ENCODE measurements at places on chromosomes 2 and 18.

- no peak for DNase-seq
Measured at GRCh38 chr2:217489145-217489960, 513.4 kb downstream of the TNS1 start.

DNA sequence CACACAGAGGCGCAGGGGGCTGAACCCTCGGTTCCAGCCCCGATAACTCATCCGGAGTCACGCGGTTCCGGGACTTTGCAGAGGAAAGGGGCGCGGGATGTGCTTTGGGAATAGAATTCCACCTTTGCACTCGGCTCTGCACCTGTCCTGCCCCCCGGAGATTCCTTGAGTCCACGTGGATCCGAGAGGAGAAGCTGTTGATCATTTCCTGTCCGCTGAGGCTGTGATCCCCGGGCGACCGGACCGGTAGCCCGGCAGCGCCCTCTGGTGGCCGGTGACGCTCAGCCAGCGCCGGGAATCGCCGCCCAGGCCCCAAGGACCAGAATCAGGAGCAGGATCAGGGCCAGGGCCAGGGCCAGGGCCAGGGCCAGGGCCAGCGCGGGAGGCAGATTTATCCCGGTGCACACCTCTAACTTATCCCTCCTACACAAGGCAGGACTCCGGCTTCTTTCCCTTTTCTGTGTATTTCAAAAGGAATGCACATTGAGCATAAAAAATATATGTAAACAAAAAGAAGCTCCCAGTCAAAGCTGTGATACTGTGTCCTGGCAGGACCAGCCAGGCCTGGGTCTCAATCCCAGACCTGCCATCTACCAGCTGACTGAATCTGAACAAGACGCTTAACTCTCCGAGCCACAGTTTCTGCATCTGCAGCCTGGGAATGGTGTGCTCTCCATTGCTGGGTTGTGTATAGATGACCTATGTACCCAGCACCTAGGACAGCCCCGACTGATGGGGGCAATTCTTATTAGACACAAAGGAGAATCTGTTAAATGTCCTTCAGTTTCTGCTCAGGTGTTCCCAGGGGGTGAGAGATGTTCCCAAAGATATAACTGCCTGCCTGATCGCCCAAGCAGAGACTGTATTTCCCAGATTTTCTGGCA is 8.5 kb upstream of the SPATA3 start:
- DNase-seq = peak; percentile 7

GRCh38 chr2:234842753-234843152 is 109.1 kb upstream of the SH3BP4 start:
- no peak for DNase-seq

GRCh38 chr2:113838277-113838676 is 51.6 kb upstream of the ACTR3 start:
- no peak for DNase-seq

DNA sequence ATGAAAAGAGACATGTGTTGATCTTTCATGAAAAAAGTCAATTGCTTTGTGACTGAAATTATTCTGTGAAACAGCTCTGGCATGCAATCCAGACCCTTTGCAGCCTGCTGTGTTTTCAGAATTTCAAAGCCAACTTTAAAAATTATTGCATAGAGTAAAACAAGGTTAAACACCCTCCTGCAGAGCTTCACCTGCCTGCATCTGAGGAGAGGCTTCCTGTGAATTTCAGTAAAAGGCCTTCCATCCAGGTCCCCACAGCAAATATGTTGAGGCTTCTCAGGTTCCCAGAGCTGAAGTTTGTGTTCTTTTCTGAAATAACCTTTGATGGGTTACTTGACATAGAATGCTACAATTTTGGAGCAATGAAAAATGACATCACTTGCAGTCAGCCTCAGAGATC is 4.1 kb downstream of the XIRP2 start:
- no peak for DNase-seq

DNA sequence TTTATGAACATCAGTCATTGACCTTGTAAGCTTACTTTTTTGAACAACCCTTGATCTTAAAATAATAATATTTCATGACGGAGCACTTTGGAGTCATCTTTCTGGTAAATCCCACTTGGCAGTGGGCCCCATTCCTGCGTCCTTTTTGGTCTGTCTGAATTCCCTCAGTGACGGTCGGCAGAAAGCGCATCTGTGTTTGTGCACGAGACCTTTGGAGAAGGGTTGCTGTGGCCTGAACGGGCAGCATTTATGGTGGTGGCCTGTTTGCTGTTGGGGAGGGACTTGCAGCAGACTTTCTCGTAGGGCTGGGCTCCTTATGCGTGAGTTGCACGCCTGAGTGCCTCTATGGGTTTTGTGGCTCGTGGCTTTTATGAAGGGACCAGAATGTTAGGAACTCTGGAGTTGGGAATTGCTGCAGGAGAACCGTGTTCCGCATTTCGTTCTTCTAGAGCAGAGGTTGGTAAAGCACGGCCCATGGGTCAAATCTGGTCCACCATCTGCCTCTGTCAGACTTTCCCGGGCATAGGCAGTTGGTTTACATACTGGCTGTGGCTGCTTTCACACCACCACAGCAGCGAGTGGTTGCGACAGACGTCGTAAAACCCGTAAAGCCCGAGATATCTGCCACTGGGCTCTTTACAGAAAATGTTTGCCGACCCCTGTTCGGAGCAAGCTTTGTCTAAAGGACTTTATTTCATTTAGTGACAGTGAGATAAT is 30.8 kb downstream of the LPIN1 start:
- no peak for DNase-seq

- DNase-seq = no peak
Measured at GRCh38 chr2:219430633-219431615, 3.7 kb upstream of the SPEG start.

- DNase-seq = no peak
Measured at GRCh38 chr2:85733121-85733960, 20.4 kb upstream of the ATOH8 start.

- DNase-seq = no peak
Measured at GRCh38 chr2:11515490-11515981, 18.3 kb upstream of the GREB1 start.

DNA sequence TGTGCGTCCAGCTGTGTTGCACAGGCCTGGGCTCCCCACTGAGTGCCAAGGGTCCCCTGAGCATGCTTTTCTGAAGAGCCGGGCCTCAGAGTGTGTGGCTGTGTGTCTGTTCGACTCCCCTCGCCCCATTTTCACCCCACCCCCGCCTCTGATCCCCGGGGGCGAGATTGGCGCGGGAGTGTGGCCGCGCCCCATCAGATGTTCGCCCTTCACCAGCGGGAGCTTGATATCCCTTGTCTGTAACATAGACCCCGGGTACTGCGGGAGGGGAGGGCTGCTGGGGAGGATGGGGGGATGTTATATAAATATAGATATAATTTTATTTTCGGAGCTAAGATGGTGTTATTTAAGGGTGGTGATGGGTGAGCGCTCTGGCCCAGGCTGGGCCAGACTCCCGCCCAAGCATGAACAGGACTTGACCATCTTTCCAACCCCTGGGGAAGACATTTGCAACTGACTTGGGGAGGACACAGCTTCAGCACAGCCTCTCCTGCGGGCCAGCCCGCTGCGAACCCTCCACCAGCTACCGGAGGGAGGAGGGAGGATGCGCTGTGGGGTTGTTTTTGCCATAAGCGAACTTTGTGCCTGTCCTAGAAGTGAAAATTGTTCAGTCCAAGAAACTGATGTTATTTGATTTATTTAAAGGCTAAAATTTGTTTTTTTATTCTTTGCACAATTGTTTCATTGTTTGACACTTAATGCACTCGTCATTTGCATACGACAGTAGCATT is 1.5 kb downstream of the RHOB start:
- no peak for DNase-seq

- DNase-seq = no peak
Measured at GRCh38 chr2:241161646-241162281, 11.5 kb downstream of the PPP1R7 start.

DNA sequence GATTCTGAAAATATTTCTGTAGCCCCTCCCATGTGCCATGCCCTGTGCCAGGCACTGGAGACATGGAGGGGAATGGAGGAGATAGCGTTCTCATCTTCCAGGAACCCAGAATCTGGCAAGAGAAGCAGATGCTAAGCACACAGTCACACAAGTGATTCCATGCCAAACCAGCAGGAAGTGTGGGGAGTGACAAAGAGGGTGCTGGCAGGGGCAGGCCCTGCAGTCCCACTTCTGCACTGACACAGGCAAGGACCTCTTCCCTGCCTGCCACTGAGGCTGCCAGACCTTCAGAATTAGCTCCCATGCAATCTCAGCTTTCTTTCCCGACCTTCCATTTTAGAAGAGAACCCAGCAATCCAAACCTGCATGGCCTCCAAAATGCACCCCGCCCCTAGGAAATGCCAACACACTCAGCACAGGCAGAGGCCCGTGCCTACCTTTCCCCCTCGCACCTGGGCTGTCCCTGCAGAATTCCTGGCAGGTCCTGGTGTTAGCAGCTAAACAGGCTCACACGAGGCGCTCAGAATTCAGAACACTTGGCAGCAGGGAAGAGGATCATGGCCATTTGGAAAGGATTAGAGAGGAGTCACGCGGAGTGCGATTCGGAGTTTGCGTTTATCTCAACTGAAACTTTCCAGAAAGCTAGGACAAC is 155.3 kb downstream of the MSH2 start:
- no peak for DNase-seq

DNA sequence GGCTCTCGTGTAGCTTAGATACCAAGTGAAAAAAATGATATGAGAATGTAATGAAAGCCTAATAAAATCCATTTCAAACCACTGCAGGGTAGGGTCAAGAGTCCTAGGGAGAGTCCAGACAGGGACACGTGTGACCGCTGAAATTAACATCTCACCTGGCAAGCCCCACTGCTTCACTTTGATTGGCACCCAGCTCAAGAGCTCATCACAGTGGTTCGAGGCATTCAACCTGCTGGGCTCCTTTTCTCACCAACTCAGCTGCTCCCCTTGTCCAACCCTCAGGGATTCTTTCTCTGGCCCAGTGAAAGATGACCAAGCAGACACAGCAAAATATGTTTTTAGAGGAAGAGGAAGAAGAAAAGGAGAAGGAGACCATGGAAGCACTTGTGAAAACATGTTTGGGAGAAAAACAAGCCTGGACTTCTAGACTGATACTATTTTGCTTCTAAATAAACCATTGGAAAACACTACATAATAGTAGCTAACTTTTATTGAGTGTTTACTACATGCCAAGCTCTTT is 49.2 kb upstream of the CREB1 start:
- no peak for DNase-seq

GRCh38 chr2:128309280-128310093 is 9.2 kb downstream of the HS6ST1 start:
- peak; percentile 55 for DNase-seq

DNA sequence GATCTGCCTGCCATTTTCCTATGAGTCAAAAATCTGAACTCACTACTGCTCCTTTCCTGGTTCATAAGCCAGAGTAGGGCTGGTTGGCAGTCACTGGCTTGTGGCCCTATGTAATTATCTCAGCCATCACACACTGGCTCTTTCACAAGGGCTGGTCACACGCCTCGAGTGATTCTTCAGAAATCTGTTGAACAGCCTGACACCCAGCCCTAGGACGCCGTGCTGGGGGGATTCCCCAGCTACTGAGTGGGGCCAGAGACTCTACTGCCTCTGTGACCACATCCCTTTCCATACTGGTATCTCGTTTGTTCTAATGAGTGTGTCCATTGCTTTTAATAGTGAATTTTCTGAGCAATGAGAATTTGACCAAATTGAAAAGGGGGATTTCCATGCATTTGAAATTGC is 45.8 kb upstream of the RBM44 start:
- no peak for DNase-seq

GRCh38 chr2:70388128-70388527 is 86.3 kb upstream of the FAM136A start:
- no peak for DNase-seq

GRCh38 chr2:207501802-207502576 is 27.8 kb upstream of the CREB1 start:
- DNase-seq = no peak

GRCh38 chr2:7165736-7166135 is 248.5 kb downstream of the RNF144A start:
- no peak for DNase-seq

- DNase-seq = no peak
Measured at GRCh38 chr2:240146141-240146561, 5.7 kb upstream of the OTOS start.
